ENCODE measurements at places on chromosomes 16 and 17.

DNA sequence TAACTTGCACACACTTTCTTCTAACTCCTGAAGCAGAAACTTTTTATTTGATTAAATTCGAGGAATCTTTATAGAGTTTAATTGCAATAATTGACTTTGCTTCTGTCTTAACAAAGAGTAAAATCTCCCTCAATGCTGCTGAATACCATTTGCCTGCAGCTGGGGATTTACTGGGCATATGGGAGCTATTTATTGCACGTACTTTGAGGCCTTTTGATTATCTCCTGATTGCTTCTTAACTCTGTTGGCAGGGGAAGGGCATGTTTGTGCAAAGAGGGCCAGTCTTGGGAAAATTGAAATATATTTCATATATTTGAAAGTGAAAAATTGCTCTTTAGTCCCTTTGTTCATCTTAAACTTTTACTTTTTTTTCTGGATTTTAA, 156.8 kb upstream of the CHMP6 start:
- DNase-seq, result no peak

DNA sequence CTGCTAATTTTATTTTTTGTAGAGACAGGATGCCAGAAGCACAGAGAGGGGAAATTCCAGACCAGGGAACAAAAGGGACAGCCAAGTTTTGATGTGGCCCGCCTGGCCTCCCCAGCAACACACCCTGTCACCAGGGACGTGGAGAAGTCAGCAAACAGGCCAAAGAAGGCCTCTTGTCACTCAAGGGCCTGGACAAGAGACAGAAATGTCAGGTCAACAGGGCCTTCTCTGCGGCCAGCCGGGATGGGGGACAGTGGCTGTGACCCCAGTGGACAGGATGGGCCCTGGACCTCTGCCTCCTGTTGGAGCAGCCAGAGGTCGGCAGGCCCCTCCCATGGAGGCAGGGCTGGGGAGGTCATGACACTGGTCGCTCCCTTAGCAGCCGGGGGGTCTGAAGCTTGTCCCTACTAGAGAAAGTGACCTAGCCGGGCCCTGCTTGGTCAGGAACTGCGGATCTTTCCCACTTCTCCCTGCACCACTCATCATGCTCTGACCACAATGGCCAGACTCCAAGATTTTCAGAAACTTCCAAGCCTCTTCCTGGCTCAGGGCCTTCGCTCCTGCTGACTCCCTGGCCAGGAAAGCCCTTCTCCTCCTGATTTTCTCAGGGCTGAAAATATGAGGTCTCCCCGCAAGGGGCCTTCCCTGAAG, 9.2 kb upstream of the TVP23A start:
- DNase-seq, result peak; percentile 93

GRCh38 chr17:35765086-35765710, 4.5 kb downstream of the C17orf50 start:
- DNase-seq, result no peak

GRCh38 chr17:65774787-65775186, 213.3 kb upstream of the AXIN2 start:
- no peak for DNase-seq

DNA sequence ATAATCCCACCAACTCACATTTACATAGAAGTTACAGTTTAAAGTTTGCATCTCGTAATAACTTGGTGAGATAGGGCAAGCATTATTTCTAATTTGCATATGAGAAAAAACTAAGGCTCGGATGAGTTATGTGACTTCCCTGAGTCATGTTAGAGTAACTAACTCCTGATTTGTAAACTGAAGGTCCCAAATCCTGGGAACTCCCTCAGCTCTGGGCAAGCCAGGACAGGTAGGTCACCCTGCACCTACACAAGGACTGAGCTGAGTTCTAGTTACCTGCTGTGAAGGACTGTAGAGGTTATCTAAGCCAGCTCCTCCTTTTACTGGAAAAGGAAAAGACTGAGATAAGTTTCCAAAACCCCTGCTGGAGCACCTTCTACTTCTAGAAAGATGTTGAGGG, 92.1 kb upstream of the HLF start:
- DNase-seq, result no peak

- DNase-seq, result peak; percentile 47
Measured at GRCh38 chr17:44971776-44972483, 3.8 kb upstream of the C1QL1 start.

DNA sequence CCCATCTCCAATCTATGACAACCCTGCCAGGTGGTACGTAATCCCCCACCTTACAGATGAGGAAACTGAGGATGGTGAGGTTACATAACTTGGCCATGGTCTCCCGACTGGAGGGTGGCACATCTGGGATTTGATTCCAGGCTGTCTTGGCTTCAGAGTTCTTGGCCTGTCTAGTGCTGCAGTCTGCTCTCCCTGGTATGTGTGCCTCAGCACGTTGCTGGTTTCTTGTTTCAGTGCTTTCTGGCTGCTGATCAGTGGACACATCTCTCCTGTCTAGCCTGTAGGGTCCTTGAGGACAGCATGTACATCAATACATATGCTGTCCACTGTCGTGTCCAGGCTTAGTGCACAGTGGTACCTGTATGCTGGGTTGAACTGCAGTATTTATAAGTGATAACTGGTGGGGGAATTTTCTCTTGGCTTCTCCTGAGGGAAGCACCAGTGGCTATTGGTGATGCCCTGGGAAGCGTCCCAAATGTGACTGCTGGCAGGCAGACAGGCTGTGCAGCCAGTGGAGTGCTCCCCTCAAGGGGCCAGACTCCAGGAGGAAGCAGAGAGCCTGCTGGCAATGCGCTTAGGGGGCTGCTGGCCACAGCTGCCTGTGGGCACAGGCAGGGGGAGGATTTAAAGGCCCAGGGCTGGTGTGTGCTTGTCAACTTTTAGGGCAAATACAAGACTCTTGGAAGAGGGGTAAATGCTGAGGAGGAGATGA, 14.4 kb downstream of the CTRL start:
- DNase-seq, result peak; percentile 45

DNA sequence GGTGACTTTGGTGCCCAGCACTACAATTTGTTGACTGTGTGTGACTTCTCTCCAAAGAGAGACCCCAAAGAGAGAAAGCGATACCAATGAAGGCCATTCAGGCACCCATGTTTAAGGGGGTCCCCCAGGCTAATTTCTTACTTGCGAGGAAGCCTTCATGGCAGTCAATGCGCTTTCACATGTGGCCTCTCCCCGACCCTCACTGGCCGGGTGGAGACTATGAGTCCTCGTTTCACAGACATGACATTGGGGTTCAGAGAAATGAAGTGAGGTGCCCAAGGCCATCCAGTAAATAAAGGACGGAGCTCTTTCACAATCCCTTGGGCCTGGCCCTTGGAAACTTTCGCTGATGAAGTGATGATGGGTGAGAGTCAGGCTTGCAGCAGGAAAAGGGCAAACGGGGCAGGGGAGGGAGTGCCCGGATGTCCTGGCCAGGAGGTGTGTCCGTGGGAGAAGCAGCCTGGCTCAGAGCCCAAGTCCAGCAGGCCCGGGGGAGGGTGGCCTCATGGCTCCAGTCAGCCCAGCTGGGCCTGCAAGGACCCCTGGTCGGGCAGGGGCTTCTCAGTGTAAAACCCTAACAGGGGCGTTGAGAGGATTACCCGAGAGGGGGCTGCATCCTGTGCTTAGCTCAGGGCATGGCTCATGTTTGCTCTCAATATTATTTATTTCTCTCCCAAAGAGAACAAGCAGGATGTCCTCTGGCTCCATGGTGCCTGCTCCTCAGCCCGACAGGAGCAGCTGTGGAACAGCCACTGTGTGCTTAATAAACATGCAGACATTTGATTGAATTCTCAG, 14.7 kb downstream of the TBX2 start:
- no peak for DNase-seq

- DNase-seq, result no peak
Measured at GRCh38 chr16:31401436-31401835, 8.3 kb downstream of the ITGAD start.

DNA sequence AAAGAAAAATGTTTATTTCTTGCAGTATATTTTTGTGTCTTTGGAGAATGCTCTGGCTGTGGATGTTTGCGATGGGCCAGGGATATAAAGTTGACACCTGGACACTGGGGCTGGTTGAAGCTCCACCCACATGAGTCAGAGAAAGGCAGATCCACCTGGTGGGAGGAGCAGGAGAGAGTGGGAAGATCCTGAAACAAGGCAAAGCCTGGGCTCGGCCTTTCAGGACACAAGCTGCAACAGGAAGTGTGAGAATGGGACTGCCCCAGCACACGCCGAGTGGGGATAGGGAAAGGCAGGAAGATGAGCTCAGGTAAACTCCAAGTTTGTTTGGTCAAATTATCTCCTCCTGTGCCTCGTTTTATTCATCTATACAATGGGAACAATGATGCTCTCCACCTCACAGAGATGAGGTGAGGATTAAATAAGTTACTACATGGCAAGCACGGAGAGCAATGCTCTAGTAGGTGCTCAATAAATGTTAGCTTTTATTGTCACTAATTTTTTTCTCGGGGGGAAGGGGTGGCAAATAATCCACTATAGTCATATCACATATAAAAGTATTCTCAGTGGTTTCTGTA, 21.4 kb upstream of the PITPNM3 start:
- no peak for DNase-seq

GRCh38 chr16:77289331-77289809, 90.2 kb downstream of the SYCE1L start:
- peak; percentile 24 for DNase-seq

DNA sequence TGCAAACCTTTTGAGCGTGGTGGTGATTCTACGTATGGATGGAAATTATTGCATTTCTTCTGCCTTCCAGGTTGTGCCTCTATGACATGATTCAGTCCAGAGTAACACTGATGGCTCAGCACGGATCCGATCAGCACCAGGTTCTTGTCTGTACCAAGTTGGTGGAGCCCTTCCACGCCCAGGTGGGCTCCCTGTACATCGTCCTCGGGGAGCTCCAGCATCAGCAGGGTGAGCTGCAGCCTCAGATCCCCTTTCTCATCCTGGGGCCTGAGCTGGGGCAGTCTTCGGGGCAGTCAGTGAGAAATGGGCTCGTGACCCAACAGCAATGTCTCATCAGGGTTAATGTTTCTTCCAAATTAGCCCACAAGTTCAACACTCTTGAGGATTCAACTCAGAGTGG, 9.3 kb upstream of the CDK3 start:
- DNase-seq, result no peak

Data from AG08395 (cell line).